Activated T-cell treated with anti-CD3 and anti-CD28 coated beads for 1 hour (primary cell): ENCODE measurements at places on chromosomes 13 and 19.

DNA sequence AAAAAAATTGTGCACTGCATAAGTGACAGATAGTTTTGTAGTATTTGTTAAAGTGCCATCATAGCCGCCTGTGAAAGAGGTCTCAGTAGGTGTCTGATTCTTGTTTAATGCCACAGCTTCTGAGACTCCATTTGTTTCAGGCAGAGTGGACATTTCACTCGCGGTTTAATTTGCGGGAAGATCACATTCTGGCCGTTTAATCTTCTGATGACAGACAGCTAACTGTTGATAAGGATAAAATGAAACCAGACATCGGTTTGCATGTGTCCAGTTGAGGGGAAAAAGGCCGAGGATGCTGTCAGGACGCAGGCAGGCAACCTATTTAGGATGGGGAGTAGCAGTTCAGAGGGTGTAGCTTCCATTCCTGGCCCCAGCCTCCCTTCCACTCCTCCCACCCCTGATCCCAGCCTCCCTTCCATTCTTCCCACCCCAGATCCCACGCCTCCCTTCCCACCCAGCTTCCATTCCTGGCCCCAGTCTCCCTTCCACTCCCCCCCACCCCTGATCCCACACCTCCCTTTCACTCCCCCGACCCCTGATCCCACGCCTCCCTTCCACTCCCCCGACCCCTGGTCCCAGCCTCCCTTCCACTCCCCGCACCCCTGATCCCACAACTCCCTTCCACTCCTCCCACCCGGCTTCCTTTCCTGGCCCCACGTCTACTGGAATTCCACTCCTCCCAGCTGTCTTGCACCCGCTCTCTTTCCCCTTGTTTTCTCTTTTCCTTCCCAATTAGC, 23.8 kb downstream of the ATP11A start:
- DNase-seq = no peak

DNA sequence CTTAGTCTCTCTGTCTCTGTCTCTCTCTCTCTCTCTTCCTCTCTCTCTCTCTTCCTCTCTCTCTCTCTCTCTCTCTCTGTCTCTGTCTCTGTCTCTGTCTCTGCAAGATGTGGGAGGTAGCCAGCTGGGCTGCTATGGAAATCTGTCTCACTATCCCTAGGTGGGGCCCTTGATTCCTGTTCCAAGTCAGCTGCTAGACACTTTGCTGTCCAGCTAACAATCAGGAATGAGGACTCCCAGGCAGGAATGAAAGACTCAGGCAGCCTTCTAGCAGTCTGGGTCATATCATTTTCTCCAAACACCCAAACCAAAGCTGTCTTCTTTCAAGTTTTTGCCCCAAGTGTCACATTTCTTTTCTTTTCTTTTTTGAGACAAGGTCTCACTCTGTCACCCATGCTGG, 23.2 kb downstream of the CATSPERD start:
- DNase-seq = no peak

GRCh38 chr13:49455007-49455398, 10.9 kb downstream of the SETDB2 start:
- DNase-seq = no peak

GRCh38 chr19:17579661-17580244, 24.3 kb downstream of the COLGALT1 start:
- no peak for DNase-seq

DNA sequence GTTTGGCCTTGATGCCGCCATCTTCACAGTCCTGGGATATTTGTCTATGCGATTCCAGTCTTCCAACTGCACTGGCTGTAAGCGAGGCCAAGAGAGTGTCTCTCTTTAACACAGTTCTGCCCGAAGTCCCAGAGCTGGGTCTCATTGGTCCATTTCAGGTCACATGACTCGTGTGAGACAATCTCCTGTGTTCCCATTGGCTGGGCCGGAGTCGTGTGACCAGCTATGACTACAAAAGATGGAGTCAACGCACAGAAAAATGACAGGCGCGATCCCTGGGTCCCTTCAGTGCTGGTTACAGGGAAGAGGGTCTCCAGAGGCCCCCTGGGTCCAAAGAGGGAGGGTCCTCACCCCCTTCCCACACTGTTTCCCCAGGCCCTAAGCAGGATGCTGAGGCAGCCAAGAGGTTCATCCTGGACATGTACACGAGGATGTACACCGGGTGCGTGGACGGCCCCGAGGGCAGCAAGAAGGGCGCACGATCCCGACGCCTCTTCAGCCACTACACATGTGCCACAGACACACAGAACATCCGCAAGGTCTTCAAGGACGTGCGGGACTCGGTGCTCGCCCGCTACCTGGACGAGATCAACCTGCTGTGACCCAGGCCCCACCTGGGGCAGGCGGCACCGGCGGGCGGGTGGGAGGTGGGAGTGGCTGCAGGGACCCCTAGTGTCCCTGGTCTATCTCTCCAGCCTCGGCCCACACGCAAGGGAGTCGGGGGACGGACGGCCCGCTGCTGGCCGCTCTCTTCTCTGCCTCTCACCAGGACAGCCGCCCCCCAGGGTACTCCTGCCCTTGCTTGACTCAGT, 15.9 kb upstream of the S1PR4 start:
- DNase-seq = no peak

- DNase-seq = no peak
Observed at GRCh38 chr13:108323031-108323430, 53.5 kb downstream of the TNFSF13B start.

GRCh38 chr13:113667771-113668490, 912 bp downstream of the GRK1 start:
- no peak for DNase-seq

GRCh38 chr13:88136098-88136790, 465.1 kb downstream of the SLITRK5 start:
- no peak for DNase-seq

DNA sequence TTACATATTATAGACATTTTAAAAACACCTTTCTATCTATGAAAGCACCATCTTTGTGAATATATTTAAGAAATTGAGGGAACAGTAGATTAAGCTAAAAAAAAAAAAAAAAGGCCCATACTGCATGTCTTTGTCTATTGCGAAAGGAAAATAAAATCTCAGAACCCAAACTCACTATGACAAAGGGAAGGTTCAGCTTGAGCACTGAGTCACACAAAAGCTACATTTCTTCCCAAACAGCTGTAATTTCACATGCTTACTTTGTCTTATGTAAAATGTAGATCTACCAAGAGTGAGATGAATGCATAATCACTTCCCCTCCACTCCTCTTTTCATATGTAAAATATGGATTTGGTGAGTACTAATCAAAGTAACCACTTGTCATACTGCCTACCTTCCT, 640.1 kb upstream of the KLF12 start:
- DNase-seq = no peak
